ENCODE measurements at places on chromosomes 16 and 17.

GRCh38 chr16:67100569-67101310 is 9.0 kb upstream of the PHAF1 start:
- no peaks in the 10 kb centered on the region for H3K36me3 ChIP-seq
- no peak overlapping the region for H3K27ac ChIP-seq
- H3K4me3 ChIP-seq: no peak overlapping the region
- no peaks in the 10 kb centered on the region for H3K27me3 ChIP-seq
- DNase-seq: no peak
- no peaks in the 10 kb centered on the region for H3K4me1 ChIP-seq

- H3K36me3 ChIP-seq: no peaks in the 10 kb centered on the region
- no peak overlapping the region for H3K4me3 ChIP-seq
- no peaks in the 10 kb centered on the region for H3K27me3 ChIP-seq
- H3K4me1 ChIP-seq: no peaks in the 10 kb centered on the region
- H3K27ac ChIP-seq: no peak overlapping the region
- no peak for DNase-seq
Observed at GRCh38 chr16:69412287-69412686, 12.1 kb upstream of the CYB5B start.

DNA sequence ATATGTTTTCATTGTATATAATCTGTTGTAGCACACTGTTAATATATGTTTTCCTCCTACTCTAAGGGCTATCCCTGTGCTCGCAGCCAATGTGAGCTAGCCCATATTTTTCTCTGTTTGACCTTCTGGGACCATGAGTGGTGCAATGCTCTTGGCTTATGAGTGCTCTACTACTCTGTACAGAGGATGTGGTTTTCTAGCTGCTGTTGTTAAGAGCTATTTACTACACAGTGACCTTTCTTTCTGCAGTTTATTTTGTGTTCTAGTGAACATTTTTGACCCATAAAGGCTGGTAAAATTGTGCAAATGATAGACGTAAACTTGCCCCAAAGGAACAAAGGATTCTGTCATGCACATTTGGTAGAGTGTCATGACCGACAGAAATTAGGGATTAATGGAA is 84.1 kb upstream of the CPHXL start:
- H3K27ac ChIP-seq: no peak overlapping the region
- H3K36me3 ChIP-seq: no peaks in the 10 kb centered on the region
- H3K4me1 ChIP-seq: no peaks in the 10 kb centered on the region

- no peak for DNase-seq
- H3K4me1 ChIP-seq: no peaks in the 10 kb centered on the region
- H3K27me3 ChIP-seq: no peaks in the 10 kb centered on the region
- no peaks in the 10 kb centered on the region for H3K36me3 ChIP-seq
Observed at GRCh38 chr17:7107012-7107754, 7.4 kb downstream of the ASGR2 start.

- H3K4me3 ChIP-seq: no peak overlapping the region
- H3K27me3 ChIP-seq: no peaks in the 10 kb centered on the region
- DNase-seq: no peak
- no peaks in the 10 kb centered on the region for H3K36me3 ChIP-seq
Observed at GRCh38 chr16:77450790-77451487, 16.1 kb upstream of the ADAMTS18 start.
